Hindlimb muscle (tissue), 1 donor: ENCODE measurements at places on chromosomes 11 and 22.

- peak; percentile 36 for DNase-seq
Measured at GRCh38 chr11:117597071-117597470, 199.9 kb downstream of the DSCAML1 start.

- DNase-seq, result no peak
Measured at GRCh38 chr22:35749808-35750207, 32.1 kb downstream of the APOL5 start.

GRCh38 chr11:44301564-44302271, 8.2 kb downstream of the ALX4 start:
- DNase-seq, result no peak

DNA sequence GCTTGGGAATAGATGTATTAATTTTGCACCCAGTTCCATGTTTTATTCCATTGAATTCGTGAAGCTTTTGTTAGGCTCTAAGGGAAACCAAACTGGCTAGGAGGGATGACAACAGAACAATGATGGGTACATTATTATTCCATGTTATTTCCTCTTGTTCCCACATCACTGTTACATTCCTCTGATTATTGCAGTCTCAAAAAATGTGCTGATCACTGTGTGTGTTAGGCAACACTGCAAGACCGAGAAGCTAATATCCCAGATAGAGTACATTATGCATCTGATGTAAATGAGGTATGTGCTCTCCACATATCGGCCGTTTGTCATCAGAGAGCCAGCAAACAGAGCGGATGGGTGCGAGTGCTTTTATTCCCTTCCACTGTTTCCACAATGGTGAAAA, 327.9 kb downstream of the SOX6 start:
- no peak for DNase-seq

DNA sequence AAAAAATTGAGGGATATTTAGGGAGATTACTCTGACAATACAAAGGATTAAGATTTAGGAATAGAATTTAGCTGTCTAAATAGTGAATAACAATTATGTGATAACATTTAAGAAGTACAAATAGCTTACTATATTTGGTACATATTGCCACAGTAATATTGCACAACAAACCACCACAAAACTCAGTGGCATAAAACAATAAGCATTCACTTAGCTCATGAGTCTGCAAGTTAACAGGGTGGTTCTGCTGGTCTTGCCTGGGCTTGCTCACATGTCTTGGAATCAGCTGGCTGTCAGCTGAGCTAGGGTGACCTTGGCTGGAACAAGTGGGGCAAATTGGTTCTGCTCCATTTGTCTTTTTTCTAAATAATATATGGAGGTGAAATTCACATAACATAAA, 115.1 kb downstream of the DCDC1 start:
- no peak for DNase-seq

- DNase-seq, result peak; percentile 25
Measured at GRCh38 chr11:84714316-84714780, 912.8 kb downstream of the DLG2 start.

- no peak for DNase-seq
Measured at GRCh38 chr22:47686594-47687345, 924.3 kb downstream of the TBC1D22A start.

DNA sequence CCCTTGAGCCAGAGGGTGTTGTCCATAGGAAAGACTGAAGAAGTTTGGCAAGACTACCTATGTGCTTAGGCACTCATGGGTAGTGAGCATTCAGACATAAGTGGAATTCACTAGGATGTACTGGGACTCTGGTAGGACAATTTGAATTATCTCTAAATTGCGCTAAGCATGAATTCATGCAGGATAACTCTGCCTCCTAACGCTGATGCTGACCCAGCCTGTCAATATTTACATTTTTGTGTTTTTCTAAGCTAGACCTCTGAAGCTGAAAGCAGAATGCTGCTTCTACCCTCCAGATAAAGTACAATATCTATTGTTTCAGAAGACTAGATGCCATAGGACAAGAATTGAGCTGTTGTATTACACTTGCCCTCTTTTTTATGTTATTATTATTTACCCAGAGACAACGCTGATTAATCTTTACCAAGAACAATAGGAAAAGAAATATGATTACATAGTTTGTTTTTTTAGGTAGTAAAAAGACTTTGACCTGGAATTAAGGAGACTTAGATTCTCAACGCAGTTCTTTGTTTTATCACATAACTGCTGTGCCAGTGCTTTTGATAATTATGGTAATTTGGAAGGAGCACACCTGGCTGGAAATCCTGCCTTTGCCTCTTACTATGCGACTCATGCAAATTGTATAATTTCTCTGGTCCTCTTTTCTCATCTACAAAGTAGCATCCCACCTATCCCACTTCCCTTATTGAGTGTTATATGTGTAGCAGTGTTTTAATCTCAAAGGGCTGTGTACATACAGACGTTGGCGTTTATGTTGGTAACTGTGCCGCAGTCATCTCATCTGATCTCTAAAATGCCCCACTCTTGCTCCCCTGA, 21.2 kb upstream of the GRAMD1B start:
- no peak for DNase-seq

GRCh38 chr11:5380740-5381342, 2.8 kb upstream of the OR51M1 start:
- no peak for DNase-seq

GRCh38 chr11:102830001-102830727, 13.2 kb downstream of the MMP3 start:
- no peak for DNase-seq

GRCh38 chr11:95562196-95562921, 227.2 kb downstream of the FAM76B start:
- no peak for DNase-seq

DNA sequence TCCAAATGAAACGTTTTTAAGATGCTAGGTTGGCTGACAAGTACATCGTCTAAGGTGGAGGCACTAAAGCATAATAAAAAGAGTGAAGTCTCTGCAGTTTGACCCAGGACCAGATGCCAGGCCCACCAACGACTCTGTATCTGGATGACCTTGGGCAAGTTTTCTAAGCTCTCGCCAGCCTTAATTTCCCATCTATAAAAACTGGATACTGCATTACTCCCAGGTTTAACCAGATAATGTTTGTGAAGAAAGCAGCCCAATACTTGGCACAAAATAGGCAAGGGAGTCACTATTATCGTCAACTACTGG, 49.0 kb downstream of the FAM83F start:
- DNase-seq, result no peak

DNA sequence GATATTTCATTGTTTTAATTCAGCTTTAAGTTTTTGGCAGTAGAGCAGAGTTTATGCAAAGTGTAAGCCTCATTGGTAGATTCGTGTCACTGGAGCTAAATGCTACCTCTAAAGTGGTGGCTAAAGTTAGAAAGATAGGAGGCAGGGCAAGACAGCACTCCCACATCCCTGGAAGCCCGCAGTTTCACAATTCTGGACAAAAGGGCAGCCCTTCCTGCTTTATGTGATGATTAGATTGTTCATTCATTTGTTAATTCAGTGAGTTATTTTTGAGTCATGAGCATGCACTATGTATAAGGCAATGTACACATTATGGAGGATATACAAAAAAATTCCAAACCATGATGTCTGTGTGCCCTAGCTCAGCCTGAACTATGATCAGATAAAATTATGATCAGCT, 52.1 kb upstream of the EIF3M start:
- DNase-seq, result no peak

GRCh38 chr11:126212089-126212660, 593 bp downstream of the FAM118B start:
- DNase-seq, result no peak

DNA sequence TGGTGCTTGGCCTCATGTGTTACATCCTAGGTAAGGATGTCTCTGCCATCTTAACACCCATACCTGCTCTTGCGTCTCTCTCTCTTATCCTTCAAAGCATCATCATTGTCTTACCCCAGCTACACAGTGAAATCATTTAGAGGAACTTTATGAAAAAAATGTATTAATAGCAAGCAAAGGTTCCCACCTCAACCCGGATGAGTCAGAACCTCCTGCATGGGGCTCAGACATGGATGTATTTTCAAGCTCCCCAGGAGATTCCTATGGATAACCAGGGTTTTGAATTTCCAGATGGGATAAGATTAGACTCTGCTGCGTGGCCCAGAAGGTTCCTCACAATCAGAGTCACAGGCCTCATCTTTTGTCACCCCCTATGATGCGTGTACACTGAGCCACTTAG, 89.1 kb upstream of the NNMT start:
- DNase-seq, result no peak

GRCh38 chr11:8092587-8093424, 11.8 kb downstream of the TUB start:
- DNase-seq, result peak; percentile 36

DNA sequence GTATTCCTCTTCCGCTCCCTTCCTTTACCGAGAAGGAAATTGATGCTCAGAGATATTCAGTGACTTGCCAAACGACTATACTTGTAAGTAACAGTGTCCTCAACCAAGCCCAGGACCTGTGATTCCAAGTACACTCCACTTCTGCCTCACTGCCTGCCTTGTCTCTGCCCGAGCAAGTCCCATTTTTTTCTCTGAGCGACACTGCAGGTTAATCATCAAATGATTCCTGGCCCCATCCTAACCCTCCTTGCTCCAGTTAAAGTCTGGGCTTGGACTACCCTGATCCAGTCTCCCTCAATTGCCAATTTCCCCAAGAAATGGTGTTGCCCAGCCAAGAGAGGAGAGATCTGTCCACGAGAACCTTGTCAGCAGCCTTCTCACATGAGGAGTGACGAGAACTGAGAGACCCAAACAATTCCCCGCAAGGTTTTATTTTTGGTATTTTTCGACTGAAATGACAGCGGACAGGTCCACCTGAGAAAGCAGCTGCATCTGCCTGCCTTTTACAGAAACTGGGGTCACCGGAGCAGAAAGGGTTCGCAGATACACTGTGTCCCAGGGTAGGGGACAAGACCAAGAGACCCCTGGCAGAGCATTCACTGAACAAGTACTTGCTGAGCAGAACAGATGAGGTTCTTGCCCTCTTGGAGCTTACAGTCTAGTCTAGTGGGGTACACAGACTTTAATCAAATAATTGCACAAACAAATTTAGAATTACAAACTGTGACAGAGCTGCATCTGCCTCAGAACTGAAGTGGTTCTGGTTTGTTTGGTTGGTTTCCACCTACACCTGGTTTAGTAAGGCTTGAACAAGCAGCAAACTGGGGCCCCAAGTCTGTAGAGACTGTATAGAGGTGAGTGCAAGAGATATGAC, 11.4 kb downstream of the POU2AF1 start:
- no peak for DNase-seq

DNA sequence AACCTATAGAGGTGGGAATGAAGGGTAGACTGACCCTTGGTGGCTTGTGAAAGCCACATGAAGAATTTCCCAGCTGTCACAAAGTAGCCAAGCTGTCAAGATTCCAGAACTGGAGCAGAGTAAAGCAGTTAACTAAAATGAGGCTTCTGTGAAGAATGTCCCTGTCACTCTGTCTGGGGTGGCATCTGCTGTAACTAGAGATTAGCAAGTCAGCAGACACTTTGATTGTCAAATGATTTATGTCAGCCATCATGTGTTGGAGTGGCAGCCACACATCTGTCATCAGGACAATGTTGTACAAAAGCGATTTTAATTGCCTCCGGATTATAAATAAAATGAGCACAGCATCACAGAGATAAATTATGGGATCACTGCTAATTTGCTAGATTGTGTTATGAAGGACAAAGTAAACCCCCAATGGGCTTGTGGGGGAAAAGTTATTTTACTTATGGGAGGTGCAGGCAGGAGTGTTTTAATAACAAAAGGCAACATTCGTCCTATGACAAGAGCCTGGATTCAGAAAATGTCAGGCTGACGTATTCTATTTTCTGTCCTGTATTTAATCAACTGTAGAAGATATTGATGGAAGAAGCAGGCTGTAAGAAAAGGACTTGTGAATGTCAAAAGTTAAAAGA, 270.9 kb downstream of the FAM181B start:
- DNase-seq, result no peak

DNA sequence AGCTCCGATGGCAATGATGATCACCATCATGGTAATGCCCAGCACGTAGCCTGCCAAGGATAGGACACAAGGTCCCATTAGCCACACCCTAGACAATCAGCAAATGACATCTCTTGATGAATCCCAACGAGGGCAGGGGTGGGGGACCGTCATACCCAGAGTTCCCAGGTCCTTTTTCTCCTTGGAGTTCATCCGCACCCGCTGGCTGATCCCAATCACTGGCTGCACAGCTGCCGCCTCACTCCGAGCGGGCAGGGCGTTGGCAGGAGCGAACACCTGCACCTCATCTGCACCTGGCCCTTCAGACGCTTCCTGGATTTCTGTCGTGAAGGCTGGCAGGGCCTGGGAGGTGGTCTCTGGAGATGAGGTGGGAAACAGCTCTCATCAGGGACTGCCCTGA, 2.9 kb downstream of the PIK3IP1 start:
- no peak for DNase-seq

- no peak for DNase-seq
Measured at GRCh38 chr11:71426413-71426812, 21.8 kb downstream of the DHCR7 start.

GRCh38 chr11:61021661-61022212, 50.3 kb downstream of the CD6 start:
- DNase-seq, result no peak

DNA sequence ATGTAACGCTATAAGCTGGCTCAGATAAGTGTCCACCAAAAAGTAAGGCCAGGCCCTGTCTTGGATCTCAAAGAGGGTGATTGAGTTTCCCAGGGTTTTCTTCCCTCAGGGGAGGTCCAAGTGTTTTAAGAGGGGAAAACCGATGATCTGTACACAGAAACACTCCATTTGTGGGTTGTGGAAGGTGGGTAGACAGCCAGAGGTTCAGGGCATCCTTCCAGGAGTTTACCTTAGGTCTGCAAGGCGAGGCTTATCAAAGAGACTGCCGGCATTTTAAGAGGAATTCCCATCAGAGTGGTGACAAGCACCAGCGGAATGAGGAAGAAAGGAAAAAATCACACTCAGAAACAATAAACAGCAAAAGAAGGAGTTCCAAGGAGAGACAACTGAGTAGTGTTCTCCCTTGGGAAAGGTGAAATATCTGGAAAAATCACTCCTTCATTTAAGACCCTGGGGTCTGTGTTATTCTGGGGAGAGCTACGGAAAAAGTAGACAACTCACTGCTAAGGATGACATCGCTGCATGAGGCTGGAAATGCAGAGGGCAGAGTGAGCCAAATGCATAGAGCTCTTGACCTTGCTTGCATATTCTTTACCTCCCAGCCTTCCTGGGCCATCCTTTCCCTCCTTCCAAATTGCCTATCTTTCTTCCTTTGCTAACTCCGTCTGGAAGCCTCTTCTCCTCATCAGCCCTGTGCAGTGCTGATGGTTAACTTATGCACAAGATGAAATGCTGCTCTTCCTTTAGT, 22.1 kb upstream of the MMP7 start:
- DNase-seq, result no peak

GRCh38 chr22:37486224-37486845, at the start of gene MFNG:
Gene MFNG (minus strand): TSS chr22:37486384. CDS start chr22:37486177, 207 bp downstream.
- DNase-seq, result peak; percentile 34

GRCh38 chr22:41939981-41940831, 6.7 kb downstream of the CENPM start:
- DNase-seq, result no peak
